Hematopoietic multipotent progenitor cell treated with erythropoietin and hydrocortisone succinate and interleukin-3 and kit ligand, for 8 days (in vitro differentiated cells): ENCODE measurements at places on chromosomes 12 and 14.

DNA sequence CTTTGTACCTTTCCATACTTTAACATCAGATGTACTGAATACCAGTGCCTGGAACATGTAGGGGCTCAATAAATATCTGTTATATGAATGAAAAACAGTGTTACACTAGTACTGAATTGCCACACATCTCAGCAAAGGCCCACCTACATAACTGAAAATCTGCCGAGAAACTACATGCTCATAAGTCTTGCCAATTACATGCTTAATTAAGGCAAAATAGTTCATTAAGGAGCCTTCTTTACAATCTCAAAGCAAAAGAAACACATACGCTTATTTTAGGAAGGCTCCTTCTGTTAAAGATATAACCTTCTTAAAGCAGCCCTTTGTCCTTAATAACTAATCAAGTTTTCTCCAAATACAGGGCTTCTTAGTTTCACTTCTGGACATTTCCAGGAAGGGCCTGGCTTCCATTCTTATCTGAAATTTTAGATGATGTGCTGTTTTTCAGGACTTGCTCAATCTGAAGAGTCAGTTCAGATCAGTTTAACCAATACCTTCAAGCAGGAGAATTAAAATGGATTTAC is 11.5 kb downstream of the LIMA1 start:
- peak; percentile 19 for DNase-seq

GRCh38 chr12:104515899-104516298 is 59.2 kb downstream of the CHST11 start:
- peak; percentile 75 for DNase-seq

GRCh38 chr12:114165921-114166320 is 199.8 kb upstream of the RBM19 start:
- no peak for DNase-seq

- no peak for DNase-seq
Observed at GRCh38 chr14:104361921-104362681, 217.5 kb upstream of the C14orf180 start.

- DNase-seq: peak; percentile 89
Observed at GRCh38 chr12:62129291-62129690, 130.9 kb upstream of the USP15 start.

DNA sequence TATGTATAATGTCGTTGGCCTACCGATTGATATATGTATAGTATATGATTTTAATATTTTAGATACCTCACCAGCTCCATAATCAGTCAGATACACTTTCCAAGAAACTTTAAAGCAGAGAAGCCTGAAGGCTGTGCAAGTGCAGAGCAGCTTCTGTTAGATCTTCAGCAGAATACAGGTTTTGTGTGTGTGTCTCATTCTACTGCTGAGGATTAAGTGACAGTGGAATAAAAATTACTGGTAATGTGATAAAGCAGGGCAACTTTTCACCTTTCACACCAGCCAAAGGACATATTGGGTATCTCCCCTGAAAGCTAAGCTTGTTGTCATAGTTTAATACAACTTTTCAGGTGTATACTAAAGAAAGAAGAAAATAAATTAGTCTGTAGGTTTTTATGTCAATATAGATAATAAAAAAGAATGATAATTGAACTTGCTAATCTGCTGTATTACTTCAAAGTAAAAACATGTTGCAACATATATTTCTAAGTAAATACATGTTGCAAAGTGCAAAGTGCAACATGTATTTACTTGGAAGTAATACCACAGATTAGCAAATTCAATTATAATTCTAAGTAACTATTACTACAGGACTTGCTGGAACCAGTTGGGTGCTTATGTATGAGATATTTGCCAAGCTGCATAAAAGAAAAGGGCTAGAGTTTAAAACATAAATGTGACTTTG is 128.3 kb downstream of the SLC16A7 start:
- DNase-seq: no peak

GRCh38 chr14:65101631-65102440 is 481 bp downstream of the MAX start:
- DNase-seq: no peak

GRCh38 chr12:128867466-128867865 is 14.2 kb downstream of the GLT1D1 start:
- DNase-seq: no peak

- DNase-seq: peak; percentile 75
Observed at GRCh38 chr14:93906341-93907329, 20.5 kb upstream of the FAM181A start.

GRCh38 chr14:42804141-42804540 is 1197.5 kb downstream of the LRFN5 start:
- no peak for DNase-seq

GRCh38 chr12:44285321-44285960 is 449.6 kb downstream of the TMEM117 start:
- no peak for DNase-seq

DNA sequence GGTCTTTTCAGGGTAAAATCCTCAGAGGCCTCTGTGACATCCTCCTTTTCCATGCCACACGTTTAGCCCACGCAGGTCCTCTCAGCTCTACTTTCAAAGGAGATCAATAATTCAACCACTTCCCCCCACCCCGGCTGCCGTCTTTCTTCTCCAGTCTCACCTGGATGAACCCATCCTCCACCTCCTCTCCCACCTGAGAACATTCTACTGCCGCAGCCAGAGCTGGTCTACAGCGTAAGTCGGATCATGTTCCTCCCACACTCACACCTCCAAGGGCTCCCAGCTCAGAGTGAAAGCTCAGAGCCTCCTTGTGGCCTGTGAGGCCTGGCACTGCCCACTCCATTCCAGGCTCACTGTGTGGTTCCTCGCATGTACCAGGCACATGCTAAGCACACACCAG is 246.6 kb downstream of the CHST11 start:
- DNase-seq: no peak

DNA sequence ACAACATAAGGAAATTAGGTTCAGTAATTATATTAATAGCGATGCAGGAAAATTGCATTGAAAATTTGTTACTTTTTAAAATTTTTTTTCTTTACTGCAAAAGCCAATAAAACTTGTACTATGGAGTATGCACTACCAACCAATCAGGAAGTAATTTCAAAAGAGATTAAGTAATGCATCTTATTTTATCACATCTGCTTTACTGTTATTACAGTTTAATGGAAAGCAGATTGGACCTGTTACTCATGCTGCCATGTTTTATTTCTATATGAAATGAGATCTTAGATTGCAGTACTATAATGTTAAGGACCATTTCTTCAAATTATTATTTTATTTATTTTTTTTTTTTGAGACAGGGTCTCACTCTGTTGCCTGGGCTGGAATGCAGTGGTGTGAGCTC is 1.7 kb upstream of the STRN3 start:
- no peak for DNase-seq

DNA sequence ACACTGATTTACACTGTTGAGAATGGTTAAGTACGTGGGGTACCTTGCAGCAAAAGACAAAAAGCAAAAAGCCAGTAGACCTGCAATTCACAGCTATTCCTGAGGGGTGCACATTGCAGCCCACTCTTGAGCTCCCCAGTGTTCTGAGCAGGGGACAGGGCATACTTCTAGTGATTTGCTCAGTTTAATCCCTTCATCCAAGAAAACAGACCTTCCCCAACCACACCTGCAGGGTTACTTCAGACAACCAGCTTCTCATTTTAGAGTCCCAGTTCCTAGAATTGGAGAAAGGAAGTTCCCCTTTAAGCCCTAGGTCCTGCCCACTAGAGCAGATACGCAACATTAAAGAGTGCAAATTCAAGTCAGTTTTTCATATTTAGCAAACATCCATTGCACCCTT is 3.6 kb upstream of the WSB2 start:
- DNase-seq: peak; percentile 27

- DNase-seq: no peak
Observed at GRCh38 chr12:15038137-15038536, 65.3 kb downstream of the PDE6H start.

DNA sequence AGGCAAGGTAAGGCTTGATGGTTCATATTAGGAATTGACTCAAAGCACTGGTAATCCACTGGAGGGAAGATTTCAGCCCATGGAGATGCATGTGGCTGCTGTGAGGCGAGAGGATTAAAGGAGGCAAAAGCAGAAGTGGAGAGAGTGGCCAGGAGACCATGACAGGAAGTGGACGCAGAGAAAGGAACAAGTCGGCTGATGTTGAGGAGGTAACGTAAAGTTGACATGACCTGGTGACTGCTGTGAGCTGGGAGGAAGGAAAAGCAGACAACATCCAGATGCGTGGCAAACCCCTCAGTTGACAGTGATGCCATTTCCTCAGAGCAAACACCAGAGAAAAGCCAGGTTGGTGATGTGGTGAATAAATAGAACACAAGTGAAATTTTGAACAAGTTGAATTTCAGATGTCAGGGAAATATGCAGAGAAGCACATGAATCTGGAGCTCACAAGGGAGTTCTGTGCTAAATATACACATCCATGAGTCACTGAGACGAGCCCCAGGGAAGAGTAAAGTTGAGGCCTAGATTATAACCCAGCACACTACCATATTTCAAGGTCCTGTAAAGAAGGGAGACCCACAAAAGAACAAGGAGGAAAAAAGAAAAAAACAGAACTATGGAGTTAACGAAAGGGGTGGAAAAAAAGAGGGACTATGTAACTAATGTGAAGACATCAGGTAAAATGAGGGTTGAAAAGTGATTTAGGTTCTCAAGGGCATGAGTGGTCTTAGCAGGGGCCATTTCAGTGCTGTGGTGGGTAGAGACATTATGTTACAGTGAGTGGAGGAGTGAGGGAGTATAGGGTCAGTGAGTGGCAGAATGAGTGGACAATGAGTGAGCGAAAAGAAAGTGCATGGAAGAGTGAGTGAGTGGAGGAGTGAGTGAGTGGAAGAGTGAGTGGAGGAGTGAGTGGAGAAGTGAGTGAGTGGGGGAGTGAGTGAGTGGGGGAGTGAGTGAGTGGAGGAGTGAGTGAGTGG is 61.6 kb upstream of the GZMB start:
- no peak for DNase-seq

- no peak for DNase-seq
Observed at GRCh38 chr14:105026802-105027563, 6.1 kb upstream of the CDCA4 start.

GRCh38 chr14:61623927-61624326 is 71.4 kb upstream of the HIF1A start:
- DNase-seq: no peak

GRCh38 chr12:109162551-109162950 is 46.2 kb downstream of the ACACB start:
- DNase-seq: no peak

GRCh38 chr14:61872452-61872851 is 110.2 kb downstream of the SNAPC1 start:
- no peak for DNase-seq

DNA sequence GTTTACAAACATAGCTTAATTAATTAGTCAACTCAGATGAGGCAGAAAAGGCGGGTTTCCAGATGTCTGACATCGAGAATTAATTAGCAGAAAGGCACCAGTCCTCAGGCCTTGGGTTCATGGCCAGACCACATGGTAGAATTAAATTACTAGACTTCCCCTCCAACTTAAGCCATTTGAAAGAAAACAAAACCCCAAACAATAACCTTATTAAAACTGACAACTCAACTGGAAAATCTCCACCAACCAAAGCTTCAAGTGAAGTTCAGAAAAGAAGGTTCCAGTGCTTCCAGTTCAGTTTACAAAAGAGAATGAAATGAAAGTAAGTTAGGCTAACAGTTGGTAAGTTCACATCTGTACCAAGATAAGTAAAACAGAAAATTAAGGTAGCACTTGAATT is 349.5 kb downstream of the GRIN2B start:
- no peak for DNase-seq

DNA sequence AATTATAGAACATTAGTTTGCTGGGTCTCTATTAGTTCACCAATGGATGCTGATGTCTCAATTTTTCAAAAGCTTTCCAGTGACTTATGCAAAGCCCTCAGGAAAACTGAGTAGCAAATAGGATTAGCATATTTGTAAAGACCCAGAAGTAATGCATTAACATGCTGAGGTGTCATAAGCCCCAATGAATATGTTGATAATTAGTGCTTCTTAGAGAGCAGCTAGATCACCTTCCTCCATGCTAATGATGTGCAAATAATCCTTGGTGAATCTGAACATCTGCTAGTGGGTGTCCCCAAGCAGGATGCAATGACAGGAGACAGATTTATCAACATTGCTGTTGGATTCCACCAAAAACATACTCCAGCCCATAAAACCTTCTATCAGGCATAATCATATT is 19.0 kb downstream of the IFNG start:
- no peak for DNase-seq

- no peak for DNase-seq
Observed at GRCh38 chr12:124653169-124653931, 85.9 kb upstream of the NCOR2 start.

DNA sequence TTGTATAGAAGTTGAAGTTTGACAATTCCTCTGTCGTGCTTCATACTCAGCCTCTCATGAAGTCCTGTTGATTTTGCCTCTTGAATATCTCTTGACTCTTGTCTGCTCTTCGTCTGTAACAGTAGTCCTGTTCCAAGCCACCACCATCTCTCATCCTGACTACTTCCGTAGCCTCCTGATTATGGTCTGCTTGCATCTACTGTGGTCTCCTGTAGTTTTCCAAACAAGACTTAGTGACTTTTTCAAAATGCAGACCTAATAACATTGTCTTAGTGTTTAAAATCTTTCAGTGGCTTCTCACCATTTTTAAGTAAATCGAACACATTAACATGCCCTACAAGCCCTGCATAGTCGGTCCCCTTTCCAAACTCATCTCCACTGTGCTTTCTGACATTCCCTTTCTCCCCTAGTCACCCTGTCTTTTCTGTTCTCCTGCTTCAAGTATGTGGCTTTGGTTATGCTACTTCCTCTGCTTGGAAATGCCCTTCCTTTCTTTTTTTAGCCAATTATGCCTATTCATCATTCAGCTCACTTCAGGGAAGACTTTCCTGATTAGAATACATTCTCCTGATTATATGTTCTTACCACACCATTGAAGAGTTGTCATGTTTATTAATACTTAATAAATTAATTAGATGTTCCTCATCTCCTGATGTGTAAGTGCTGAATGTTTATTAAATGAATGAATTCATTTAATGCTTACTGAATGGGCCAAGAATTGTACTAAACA is 2.0 kb downstream of the SCYL2 start:
- DNase-seq: no peak

- no peak for DNase-seq
Observed at GRCh38 chr12:29731591-29731990, 52.2 kb downstream of the TMTC1 start.

DNA sequence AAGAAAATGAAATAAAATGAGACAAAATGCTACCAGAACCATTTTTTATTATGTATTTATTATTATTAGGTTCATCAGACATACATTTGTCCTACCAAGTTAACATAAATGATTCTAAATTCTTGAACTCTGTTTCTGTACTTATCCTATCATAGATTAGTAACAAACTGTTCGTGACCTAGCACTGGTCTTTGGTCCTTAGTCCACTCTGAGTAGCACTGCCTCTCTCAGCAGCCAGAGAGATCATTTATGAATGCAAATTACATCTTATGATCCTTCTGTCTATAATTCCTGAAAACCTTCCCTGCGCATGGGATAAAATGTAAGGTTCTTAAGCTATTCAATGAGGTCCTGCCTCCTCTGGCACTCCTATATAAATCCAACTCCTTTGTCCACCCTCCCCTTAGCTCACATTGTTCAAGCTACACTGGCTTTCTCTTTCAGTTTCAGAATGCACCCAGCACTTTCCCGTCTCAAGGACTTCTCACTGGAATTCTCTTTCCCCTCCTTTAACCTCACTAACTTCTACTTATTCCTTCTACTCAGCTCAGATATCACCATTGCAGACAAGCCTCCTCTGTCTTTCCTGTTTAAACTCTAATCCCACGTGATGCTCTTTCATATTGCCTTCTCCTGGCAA is 17.1 kb downstream of the PDZRN4 start:
- DNase-seq: no peak

GRCh38 chr14:75049136-75049535 is 2.1 kb downstream of the MLH3 start:
- no peak for DNase-seq

- no peak for DNase-seq
Observed at GRCh38 chr12:130195369-130195768, 33.1 kb downstream of the FZD10 start.
